ENCODE measurements at places on chromosomes 2 and 18.

- no peak for DNase-seq
Measured at GRCh38 chr2:99285526-99285925, 15.5 kb downstream of the LYG1 start.

DNA sequence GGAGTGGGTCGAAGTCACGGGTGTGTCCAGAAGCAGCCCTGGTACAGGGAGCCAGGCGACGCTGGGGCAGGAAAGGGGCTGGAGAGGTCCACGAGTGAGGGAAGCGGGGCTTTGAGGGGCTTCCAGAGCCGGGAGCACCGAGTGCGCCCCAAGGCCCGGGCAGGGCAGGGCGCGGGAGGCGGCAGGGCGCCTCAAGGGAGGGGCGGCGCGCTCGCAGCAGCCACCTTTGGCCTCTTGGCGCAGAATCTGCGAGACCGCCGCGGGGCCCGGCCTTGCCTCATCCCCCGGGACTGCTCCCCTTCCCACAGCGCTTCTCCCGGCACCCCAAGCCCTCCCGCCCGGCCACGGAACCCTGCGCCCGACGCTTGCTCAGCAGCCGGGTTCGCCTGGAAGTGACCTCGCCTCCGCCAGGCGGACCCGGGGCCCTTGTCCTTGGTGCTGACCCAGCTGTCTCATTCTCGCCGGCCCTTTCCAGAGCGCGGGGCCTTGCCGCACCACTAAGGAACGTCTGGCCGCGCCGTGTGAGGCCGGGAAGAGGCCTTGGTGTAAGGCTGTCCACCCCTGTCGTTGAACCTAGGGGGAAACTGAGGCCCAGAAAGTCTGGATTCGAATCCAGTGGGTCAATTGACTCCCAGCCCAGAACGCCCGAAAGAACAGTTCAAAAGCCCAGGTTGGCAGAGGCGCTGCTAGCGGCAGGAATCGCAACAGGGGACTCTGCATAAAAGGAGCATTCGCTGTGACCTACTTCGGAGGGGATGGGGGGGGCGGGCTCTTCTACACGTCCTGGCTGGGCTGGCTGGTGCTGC, 584 bp upstream of the DNER start:
- peak; percentile 19 for DNase-seq

- DNase-seq, result no peak
Measured at GRCh38 chr2:79223539-79223938, 64.0 kb upstream of the REG3A start.

DNA sequence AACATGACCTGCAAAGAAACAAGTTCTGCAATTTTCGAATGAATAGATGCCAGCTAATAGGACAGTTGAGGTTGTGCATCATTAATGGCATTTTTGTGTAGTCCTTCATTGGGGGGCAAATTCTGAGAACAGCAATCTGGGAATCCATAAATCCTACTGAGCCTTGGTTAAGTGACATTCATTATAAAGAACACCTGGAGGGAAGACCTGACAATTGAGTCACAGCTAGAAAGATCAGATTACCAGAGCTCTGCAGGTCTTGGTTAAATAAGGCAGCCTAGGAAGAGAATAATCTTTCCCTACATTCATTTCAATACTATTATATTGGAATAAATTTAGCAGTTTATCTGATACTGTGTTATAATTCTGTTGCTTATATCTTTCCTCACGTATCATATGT, 14.3 kb downstream of the KCNH7 start:
- no peak for DNase-seq

DNA sequence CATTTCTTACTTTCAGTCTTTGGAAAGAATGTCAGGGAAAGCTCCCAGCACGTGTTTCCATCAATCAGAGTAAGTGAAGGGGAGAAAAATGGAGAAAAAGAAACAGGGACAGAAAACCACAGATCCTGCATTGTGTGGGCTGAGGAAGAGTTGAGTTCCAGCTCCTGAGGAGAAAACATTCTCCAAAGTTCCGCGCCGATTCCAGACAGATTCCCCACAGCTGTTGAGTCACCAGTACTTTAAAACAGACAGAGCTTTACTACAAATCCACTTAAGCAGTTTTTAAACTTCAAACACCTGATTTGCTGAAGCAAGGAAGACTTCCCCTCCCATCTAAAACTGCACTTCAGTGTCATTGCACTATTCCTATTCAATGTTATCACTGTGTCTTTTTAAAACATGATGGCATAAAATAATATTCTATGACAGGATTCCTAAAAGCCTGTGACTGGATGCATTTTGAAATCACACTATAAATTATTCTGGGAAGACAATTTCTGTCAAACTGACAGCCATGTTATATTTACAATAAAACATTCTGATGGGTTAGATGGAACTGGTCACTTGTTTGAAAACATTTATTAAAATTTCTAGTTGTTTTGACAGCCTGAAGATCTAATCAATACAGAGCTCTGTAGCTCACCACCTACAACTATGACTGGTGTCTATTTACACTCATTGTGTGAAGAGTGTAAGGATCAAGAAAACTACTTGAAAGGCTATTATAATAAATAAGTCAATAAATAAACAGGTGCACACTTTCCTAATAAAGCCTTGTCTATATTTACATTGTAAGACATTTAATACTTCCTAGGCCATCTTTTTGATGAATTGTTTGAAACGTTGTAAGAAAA, 40.9 kb downstream of the TCF4 start:
- DNase-seq, result no peak

DNA sequence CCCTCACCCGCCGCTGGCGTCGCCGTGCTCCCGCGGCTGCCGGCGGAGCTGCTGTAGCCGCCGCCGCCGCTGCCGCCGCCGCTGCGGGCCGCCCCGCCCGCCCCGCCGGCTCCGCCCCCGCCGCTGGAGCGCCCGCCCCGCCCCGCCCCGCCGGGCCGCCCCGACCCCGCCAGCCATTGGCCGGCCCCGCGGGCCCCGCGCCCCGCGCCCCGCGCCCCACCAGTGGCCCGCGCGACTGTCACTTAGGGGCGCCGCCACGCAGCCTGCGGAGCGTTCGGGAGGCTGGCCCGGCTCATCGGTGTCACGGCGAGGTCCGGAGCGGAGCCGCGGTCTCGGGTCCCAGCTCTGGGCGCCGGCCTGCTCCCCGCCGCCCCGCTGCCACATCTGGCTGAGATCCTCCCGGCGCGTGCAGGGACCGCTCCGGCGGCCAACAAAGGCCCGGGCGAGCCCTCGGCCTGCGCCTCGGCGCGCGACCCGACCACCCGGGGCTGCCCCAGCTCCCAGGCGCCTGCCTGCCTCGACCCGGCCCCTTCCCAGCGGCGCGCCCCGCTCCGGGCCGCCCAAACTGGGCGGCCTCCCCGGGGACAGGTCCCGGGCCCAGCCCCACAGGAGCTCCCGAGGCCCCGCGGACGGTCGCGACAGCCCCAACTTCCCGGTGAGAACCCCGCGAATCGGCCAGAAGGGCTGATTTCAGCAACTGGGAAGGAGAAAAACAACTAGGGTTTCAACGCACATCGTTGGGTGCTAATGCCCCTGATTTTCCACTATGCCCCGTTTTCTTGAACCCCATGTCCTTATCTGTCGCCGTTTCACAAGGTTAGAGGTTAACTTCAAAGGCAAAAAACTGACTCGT, at the start of gene MGAT4A:
Gene MGAT4A (minus strand): TSS at position 92 of the 853 bp plus-strand sequence. CDS start 4,800 bp downstream, outside the sequence.
- DNase-seq, result peak; percentile 81

- DNase-seq, result no peak
Measured at GRCh38 chr2:217654168-217654567, 348.6 kb downstream of the TNS1 start.

- DNase-seq, result no peak
Measured at GRCh38 chr2:233972941-233973575, 55.9 kb downstream of the TRPM8 start.

DNA sequence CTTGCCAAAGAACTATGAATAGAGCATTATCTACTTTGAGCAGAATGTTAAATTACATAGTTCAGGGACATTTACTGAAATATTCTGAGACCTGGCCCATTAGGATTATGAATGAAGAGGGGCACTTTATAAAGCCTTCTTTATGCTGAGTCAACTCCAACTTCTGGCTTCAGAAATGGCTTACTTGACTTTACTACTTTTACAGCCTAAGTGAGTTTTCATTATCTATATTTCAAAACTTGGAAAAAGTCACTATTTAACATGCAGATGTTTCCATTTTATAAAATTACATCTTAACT, 37.7 kb downstream of the SESTD1 start:
- no peak for DNase-seq

DNA sequence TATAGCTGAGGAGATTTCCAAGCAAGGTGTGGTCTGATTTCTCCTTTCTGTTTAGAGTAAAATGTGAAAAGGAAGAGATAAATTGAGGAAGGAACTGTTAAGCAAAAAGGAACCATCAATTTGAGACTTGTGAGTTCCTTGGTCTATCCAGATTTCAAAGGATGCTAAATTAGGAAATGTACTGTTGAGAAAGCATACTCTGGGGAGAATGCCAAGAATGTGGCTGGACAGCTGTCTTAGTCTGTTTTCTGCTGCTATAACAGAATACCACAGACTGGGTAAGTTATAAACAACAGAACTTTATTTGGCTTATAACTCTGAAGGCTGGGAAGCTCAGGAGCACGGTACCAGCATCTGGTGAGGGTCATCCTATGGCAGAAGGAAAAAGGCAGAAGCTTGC, 1097.2 kb downstream of the TDRD15 start:
- DNase-seq, result no peak

DNA sequence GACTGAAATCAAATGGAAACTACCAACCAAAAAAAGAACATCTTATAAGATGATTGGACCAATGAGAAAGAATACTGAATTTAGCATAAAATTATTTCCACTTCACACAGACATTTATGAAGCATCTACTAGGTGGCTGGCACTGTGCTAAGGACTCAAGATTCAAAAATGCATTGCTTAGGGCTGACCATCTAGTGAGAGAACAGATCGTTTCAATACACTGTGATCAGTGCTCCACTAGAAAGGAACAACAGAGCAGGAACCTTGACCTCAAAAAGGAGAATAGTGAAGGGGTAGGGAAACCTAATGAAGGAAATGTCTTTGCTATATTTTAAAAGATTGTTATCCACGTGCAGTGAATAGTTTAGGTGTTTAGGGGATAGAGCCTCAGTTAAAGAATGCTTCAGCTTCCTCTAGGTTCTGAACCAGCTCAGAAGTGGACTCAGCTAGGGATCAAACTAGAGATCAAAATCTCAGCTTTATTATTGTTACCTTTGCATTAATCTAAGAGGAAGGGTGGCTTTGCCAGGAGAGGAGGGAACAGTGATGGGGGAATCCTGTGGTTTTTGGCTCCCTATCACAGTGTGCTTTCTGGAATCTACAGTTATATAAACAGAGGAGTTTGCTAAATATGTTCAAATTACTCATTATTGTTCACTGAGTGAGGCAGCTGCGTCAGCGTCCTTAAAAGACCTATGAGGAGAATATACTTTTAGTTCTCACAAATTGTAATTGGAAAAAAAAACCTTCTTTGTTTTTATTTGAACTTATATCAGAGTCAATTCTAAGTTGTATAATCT, 16.2 kb upstream of the BBS5 start:
- DNase-seq, result no peak

GRCh38 chr2:237511433-237511832, 24.4 kb downstream of the MLPH start:
- DNase-seq, result no peak

DNA sequence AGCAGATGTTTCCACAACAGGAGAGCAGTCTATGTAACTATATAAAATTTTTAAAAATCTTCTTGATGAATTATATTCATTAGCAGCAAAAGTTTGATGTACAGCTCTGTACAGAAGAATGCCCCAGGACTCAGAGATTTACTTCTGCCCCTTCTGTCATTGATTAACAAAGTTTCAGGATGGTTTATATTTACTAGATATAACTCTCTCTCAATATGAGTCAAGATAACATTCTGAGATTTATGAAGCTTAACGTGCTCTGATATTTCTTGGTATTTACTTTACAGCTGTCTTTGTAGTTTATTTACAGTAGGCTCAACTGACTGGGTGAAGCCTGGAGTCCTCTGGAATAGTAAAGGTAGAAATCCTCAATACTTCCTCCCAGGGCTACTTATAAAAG, 93.6 kb upstream of the HNMT start:
- no peak for DNase-seq

DNA sequence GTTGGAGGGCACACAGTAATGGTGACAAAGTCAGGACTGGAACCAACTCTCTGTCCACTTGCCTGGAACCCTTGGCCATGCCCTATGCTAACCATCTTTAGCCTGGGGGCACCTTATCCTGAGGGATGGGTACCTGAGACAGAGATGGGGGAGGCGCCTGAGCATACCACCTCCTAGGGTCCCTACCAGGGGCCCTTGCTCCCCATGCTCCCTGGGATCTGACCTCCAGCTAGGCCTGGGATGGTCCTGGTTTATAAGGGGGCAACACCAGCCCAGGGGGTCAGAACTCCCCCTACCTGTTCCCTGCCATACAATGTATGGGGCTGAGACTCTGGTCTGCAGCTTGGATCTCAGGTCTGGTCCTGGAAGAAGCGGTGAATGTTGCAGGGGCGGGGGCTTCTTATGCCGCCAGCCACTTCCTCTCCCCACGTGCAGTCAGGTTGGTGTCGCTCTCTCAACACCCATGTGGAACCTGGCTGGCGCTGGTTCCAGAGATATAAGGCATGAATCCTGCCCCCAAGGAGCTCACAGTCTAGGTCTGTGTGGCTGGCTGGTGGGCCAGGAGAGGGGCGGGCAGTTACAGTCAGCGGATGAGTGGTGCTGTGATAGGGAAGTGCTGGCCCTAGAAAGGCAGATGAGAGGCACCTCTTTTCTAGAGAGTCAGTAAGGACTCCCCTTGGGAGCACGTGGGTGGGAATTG, 3.8 kb upstream of the TOGARAM2 start:
- no peak for DNase-seq

- DNase-seq, result no peak
Measured at GRCh38 chr2:283996-284794, 3.7 kb downstream of the ALKAL2 start.

DNA sequence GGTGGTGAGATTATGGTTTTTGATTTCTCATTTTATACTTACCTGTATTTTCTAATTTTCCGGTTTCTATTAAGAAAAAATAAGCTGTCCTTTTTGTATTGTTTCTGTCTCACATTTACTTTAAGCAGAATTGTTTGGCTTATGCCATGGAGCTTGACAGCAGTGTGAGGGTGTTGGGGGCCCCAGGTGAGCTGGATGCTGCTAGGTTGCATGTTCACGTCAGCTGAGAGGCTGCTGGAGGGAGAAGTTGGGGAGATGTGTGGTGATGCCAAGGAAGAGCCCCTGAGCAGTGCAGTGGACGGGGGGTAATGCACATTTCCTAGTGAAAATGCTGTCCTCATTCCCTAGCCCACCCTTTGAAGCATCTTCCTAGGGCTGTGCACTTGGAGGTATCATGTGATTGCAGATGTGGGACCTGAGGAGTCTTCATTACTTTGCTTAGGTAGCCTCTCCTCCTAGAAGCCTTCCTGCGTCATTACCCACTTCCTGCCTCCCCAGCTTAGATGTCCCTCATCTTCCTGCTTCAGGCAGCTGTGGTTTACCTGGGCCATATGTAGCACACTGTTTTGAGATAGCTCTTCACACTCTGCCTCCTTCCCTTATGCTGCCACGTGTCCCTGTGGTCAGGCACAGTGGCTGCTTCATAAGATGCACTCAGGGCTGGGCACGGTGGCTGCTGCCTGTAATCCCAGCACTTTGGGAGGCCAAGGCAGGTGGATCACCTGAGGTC, 16.2 kb downstream of the ATG16L1 start:
- peak; percentile 75 for DNase-seq

- peak; percentile 19 for DNase-seq
Measured at GRCh38 chr2:26847307-26847654, 651 bp upstream of the DPYSL5 start.

Data from stimulated activated naive CD4-positive, alpha-beta T cell (primary cell).